ENCODE measurements at places on chromosomes 1 and 21. TPM values are rescaled to one million over a fixed set of nuclear protein-coding genes. Genes with fewer than 3 reads are reported as not detected.

The AIM2 gene
- total RNA-seq: 24.7 TPM

The PRKCZ gene
- 15.0 TPM for total RNA-seq

The TPTE gene
- total RNA-seq: not detected

The AMY2A gene
- 0.90 TPM for total RNA-seq

The SYNC gene
- total RNA-seq: not detected

The NEGR1 gene
- total RNA-seq: not detected

The S100A12 gene
- not detected for total RNA-seq

The KRTAP12-2 gene
- total RNA-seq: not detected

The MOV10 gene
- 24.6 TPM for total RNA-seq

The TRIM67 gene
- not detected for total RNA-seq

The FAM163A gene
- not detected for total RNA-seq

The HP1BP3 gene
- total RNA-seq: 102 TPM

The MDM4 gene
- 57.4 TPM for total RNA-seq

The SAMSN1 gene
- total RNA-seq: 107 TPM

The CD5L gene
- total RNA-seq: not detected

The FAM167B gene
- total RNA-seq: not detected

GRCh38 chr1:87227651-87228050 is 101.0 kb upstream of the LMO4 start:
- no peak for DNase-seq

- DNase-seq: no peak
These were observed 71.4 kb upstream of the TSPAN2 start for GRCh38 chr1:115160728-115161127.

DNA sequence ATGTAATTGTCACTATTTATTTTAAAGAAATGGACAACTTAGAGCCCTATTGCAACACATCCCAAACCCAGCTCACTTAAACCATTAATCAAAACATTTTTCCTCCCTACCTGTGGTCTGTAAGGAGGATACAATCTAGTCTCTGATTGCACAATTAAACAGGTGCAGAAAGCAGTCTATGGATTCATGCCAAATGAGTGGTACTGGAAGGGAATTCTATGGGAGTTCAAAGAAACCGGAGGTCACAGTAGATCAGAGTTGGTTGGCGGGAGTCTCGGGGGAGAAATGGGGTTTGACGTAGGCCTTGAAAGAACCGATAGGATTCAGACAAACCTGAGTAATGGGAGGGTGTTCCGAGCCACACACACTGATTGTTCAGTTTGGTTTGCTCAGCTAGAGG is 314.9 kb downstream of the KIF26B start:
- no peak for DNase-seq

DNA sequence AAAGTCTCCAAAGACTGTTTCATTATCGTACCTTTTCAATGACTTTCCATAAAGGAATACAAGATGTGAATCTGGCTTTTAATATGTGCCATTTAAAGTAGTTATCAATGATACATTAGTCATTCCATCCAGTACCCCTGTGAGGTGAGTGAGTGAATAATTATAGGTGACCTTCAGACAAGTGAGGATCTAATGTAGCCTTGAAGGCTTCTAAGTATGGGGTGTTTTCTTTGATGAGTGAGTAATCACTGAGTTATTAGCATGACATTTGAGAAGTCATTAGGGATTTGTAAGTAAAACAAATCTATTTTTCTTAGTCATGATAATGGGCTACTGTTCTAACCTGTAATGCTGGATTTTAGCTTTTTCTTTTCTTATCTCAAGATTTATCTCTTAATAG is 831.4 kb downstream of the ADGRL2 start:
- DNase-seq: no peak

- DNase-seq: no peak
These were observed 41.1 kb upstream of the SRP9 start for GRCh38 chr1:225736437-225737098.

GRCh38 chr21:30146558-30147282 is 19.9 kb downstream of the CLDN17 start:
- no peak for DNase-seq

GRCh38 chr1:223492044-223492443 is 98.8 kb downstream of the CCDC185 start:
- DNase-seq: no peak

- no peak for DNase-seq
These were observed 49.8 kb downstream of the LDLRAD2 start for GRCh38 chr1:21861602-21862429.

DNA sequence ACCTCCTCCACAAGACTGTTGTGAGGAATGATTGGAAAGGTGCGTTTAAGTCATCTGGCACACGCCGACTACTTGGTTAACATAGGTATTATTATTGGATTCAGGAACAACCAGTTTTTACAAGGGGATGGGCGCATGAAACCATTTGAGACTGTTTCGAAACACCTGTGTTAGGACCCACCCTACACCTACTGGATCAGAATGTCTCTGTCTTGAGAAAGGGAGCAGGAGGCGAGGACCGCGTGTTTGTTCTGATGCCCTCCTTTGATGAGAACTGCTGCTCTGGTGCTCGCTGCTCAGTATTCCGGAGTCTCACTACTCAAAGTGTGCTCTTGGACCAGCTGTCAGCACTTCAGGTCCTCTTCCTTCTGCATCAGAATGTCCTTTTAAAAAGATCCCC is 7.3 kb downstream of the H6PD start:
- no peak for DNase-seq

DNA sequence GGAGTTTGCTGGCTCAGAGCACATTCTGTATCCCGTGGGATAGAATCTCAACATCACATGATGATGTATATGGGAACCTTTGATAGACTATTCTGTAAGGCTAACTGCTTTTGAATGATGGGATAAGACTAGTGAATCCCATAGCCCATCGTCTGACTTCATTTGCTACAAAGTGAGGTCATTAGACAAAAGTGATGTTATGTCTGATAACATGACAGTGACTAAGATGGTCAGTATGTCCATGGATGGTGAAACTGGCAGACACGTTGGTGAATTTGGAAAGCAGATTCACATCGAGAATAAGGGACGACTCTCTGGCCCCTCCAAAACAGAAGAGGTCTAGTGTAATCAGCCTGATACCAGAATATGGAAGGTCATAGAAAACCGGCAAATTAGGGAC is 108.4 kb downstream of the HHAT start:
- DNase-seq: no peak

DNA sequence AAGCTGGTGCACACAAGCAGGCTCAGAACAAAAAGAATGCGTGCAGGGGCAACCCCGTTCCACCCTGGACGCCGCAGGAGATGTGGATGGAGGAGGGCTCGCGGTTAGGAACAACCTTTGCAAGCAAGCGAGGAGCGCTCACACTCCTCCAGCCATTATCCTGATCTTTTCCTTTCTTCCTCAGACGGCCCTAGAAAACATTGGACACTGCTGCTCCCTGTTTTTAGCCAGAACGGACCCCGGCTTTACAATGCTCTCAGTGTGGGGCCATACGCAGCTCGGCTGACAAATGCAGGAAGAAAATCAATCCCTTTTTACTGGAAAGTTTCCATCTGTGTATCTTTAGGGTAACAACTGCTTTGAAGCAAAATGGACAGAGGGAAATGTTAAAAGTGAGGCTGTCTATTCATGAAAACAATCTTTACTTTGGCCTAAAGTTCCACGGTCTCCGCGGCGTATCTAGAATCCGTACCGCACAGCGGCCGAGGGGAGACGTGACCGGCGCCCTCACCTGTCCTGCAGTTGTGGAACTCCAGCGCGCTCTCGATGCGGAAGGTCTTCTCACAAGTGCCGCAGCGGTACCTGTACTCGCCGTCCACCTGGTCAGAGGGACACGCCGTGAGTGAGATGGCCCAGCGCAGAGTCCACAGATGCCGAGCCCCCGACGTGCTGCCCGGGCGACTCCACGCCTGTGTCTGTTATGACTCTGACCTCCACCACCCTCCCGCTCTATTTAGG is 44.0 kb downstream of the PRDM15 start:
- DNase-seq: no peak

DNA sequence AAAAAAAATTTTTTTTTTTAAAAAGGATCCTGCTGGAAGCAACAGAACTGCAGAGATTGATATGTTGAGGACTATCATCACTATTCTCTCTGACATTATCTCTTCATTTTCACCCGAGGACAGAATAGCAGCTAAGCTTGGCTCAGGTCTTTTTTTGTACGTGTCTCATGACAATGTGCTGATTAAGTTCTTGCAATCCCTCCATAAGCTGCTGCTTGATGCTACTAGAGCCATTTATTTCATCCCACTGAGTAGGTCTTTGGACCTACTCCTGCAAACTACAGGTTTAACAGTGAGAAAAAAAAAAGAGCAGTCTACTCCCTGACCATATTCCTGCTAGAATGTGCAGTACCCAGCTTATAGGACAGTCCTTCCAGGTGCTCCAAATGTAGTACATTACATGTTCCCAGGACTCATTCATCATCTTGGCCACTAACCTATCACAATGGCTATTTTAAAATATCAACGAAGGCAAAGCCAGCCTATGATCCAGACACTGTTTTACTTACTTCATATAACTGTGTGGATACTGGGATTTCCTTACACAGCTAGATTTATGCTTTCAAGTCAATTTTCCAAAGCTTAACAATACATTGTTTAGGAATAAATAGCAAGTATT is 54.1 kb downstream of the ARHGAP29 start:
- no peak for DNase-seq

GRCh38 chr1:193036337-193037047 is 22.7 kb downstream of the UCHL5 start:
- DNase-seq: no peak

DNA sequence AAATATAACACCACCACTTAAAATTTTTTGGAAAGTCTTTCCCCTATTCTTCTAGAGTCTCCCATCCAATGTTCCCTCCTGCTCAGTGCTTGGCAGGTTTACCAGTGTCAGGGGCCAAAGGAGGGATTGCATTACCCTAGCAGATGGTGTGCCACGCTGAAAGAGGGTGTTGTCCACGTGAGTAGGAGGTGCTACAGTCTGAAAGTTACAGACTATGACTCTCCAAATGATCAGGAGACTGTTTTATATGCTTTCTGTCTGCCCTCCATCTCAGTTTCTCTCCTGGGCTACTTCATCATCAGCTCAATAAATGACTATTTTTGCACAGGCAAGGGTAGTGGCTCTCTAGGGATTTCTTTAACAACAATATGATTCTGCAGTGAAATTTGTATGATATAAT is 31.3 kb upstream of the ANGPTL7 start:
- no peak for DNase-seq

- DNase-seq: no peak
These were observed at the start of gene KRTAP20-1 for GRCh38 chr21:30616125-30616524. Gene KRTAP20-1 (plus strand): TSS chr21:30616425. CDS start chr21:30616455, 30 bp downstream.

DNA sequence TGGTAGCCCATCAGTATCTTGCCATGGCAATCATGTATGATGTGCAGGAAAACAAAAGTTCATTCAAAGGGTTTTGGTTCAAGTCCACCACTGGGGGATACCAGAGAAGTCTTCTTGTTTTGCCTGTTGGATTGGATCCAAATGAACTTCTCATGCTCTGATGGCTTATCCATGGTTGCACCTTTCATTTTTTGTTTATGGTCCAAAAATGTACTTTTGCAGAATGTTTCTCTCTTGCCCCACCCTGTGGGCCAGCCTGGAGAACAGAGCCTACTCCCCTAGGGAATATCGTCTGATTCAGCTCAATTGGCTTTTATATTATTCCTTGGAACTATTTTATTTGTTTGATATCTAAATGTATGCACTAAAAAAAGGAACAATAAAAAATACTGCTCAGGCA is 20.1 kb upstream of the CLCA1 start:
- DNase-seq: no peak

GRCh38 chr1:223136086-223136485 is 7.0 kb downstream of the TLR5 start:
- no peak for DNase-seq

GRCh38 chr1:22428672-22429071 is 23.0 kb upstream of the ZBTB40 start:
- no peak for DNase-seq

- no peak for DNase-seq
These were observed 22.3 kb downstream of the SLC9A1 start for GRCh38 chr1:27132624-27133023.

GRCh38 chr21:27813344-27813743 is 846.5 kb upstream of the ADAMTS5 start:
- no peak for DNase-seq

GRCh38 chr1:168742386-168742785 is 13.4 kb upstream of the DPT start:
- DNase-seq: no peak

- DNase-seq: no peak
These were observed 81.8 kb downstream of the KIAA0319L start for GRCh38 chr1:35475356-35475755.

- no peak for DNase-seq
These were observed 25.0 kb upstream of the SYDE2 start for GRCh38 chr1:85225624-85226380.

- DNase-seq: no peak
These were observed 195.0 kb upstream of the OLFM3 start for GRCh38 chr1:102191723-102192122.

DNA sequence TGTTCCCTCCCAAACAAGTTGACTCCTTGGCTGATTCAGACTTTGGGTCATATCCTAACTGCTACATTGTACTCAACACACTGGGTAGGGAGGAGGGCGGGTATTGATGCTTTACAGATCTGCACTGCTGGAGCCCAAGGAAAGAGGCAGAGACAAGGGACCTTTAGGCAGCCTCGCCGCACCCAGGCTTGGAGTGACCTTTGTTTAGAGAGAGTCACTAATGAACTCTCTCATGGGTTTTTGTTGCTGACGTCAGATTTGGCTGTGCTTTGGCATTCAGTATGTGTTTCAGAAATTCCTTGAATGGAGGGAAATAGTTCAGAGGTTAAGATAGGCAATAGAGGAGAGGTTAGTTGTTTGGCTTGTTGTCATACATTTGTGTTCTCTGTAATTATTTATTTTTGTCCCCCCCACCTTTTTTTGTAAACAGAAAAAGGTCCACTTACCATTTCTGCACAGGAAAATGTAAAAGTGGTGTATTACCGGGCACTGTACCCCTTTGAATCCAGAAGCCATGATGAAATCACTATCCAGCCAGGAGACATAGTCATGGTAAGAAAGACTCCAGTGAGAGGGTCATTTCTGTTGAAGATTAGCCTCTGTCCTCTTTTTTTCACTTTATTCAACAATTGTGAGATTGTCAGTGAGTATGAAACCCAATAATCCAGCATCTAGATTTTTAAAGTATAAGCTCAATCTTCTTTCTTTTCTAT is 116.1 kb downstream of the ATP5PO start:
- DNase-seq: no peak

- no peak for DNase-seq
These were observed 33.0 kb upstream of the ACTRT2 start for GRCh38 chr1:2988256-2988655.
